ENCODE measurements at places on chromosomes 1 and 21.

- DNase-seq: no peak
Observed at GRCh38 chr1:119431836-119432235, 16.9 kb downstream of the HSD3B2 start.

DNA sequence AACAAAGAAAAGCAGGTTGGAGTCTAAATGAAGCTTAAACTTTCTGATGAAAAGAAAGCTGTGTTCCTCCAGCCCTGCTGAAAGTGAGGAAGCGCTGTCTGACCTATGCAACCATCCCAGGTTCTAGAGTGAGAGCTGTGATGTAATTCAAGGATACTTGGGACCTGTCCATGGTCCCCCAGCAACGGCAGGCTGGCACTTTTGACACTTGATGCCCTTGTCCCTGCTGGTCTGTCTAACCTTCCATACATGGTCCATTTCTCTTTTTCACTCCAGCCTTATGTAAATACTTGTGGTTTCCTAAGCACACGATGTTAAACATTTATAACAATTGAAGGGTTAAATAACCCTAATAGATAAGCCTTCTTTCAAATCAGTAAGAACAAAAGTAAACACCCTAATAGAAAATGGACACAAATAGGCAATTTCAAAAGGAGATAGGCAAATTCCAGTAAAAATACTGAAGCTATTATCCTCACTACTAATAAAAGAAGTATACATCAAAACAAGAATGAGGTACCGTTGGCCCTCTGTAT is 17.7 kb upstream of the KDM4A start:
- no peak for DNase-seq

DNA sequence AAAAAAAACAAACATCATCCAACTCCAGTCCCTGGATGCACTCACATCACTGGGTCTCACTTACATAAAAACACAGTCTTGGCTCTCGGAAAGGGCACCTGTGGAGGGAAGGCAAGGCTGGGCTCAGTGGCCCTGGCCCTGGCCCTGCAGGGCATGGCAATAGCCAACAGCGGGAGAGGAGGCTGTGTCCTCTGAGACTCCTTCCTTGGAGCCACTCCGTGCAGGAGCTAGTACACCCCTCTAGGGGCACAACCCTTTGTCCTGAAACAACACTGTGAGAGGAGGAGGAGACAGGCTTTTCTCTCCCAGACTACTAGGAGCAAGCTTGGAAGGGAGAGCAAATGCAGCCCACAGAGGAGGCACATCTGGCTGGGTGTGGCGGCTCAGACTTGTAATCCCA is 28.0 kb downstream of the URB1 start:
- DNase-seq: no peak

DNA sequence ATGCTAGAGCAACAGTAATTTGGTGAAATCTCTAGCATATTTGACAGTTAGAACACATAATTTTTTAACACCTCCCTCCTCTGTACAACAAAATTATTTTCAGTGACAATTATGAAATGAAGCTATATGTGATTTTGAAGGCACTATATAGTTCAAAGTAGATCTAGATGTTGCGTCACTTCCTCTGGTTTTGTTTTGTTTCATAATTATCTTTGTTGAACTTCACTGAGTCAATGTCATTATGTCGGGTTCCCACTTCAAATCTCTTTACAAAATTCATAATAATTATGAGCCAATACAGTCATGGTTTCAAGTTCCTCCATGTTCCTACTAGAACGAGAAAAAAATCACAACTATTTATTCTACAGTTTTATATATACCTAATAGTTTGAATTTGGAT is 254.8 kb upstream of the PLXNA2 start:
- no peak for DNase-seq

DNA sequence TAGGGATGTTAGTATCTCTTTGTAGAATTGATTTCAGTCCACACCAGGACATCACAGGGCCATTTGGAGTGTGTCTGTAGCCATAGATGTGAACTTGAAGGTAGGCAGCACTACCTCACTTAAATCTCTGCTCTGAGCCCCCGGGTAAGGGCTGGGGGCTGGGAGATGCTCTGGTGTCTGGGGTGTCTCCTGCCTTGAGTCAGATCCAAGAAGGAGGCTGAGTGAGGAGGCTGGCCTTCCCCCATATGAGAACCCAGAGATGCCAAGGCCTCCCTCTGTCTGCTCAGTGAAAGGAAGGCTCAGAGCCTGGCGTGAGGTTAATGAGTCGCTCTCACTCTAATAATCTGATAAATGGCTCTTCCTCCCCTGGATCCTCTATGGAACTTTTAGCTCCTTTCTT is 161.6 kb downstream of the ACTL8 start:
- DNase-seq: no peak

GRCh38 chr1:162292422-162292849 is 84.2 kb downstream of the SPATA46 start:
- DNase-seq: no peak

GRCh38 chr1:115453666-115454065 is 115.6 kb upstream of the NGF start:
- no peak for DNase-seq

- DNase-seq: no peak
Observed at GRCh38 chr1:3366126-3367051, 88.1 kb upstream of the ARHGEF16 start.

DNA sequence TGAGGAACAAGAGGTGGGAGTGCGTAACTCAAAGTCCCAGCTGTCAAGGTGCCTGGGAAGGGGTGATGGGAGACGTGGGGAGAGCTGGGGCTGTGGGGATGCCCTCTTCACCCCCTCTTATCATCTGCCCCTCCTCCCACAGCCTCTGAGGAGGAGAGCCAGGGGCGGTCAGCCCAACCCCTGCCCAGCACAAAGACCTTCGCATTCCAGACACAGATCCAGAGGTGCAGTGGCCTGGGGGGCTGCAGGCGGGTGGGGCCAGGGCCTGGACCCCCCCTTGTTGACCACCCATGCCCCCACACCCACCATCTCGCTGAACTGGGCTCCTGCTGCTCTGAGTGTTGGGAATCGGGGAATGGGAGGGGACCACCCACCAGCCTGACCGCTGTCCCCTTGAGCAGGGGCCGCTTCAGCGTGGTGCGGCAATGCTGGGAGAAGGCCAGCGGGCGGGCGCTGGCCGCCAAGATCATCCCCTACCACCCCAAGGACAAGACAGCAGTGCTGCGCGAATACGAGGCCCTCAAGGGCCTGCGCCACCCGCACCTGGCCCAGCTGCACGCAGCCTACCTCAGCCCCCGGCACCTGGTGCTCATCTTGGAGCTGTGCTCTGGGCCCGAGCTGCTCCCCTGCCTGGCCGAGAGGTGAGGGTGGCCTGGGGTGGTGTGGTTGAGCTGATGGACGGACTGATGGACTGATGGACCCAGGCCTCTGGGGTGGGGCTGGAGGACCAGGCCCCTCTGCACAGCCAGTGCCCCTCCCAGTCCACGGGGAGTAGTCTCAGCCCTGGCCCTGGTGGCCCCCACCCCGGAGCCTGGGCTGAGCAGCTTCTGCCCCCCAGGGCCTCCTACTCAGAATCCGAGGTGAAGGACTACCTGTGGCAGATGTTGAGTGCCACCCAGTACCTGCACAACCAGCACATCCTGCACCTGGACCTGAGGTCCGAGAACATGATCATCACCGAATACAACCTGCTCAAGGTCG is 29.7 kb downstream of the TRIM11 start:
- DNase-seq: no peak

GRCh38 chr1:16971341-16972188 is 8.9 kb downstream of the MFAP2 start:
- DNase-seq: no peak

DNA sequence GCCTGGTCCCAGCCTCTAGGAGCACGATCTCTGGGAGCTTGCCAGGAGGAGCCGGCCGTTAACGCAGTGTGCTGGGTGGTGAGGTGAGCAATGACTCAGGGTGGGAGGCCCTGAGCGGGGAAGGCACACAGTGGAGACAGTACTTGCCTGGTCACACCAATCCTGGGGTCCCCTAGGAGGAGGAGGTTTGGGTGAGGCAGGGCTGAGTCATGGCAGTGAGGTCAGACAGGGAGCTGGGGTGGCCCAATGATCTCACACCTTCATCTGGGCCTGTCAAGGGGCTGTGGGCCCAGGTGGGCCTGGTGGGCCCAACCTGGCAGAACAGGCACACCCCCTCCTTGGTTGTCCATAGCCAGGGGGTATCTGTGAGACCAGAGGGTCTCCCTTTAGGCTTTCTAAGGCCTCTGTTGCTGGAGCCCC is 8.6 kb upstream of the EDN2 start:
- DNase-seq: peak; percentile 14

DNA sequence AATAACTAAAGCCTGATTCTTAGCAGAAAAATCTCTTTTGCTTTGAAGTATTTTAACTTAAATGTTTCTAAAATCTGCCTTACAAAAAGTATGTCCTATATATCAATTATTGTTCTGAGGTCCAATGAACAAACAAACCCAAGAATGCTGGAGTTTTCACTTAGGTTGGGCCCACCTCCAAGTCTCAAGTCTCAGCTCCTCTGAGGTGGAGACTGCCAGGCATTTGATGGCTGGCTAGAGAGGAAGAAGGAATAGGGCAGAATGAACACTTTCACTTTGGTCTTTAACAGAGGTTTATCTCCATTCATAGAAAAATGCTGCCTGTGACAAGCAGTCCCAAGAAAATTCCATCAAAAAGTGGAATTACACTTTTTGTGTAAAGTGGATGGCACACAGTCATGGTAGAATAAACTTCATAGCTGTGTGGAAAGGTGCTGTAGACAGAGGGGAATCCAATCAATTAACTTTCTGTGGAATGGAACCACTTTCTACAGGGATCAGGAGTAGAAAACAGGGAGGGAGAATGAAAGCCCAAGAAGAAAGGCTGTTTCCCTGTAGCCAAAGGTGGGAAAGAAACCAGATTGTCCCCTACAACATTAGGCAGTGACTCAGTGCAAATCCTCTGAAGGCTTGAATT is 349.4 kb upstream of the RUNX1 start:
- DNase-seq: no peak

- no peak for DNase-seq
Observed at GRCh38 chr21:18549214-18549905, 145.8 kb upstream of the TMPRSS15 start.

DNA sequence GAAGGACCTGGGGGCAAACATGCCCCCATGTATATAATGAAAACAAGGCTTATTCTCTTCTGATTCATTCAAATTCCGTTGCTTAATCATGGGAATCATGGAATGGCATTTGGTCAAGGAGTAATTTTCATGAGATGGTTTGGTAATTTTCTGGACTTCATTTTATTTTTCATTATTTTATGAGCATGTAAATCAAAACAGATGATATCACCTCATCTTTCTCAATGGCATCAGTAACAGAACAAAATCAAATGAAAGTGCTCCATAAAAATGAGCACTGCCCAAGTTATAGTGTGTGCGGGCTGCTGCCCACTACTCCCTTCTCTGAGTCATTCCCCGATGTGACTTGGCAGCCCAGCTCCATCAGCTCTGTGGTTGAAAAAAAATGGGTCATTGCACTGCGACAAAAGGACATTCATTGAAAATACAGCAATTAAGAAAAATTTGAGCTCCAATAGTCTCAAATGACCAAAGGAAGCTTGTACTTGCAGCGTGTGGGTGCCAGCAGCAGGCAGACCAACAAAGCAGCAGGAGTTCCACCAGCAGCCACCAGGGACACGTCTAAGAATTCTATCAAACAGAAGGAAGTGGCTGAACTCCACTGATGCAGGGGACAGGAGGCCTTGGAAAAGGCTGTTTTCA is 84.3 kb upstream of the VAV3 start:
- DNase-seq: no peak

- no peak for DNase-seq
Observed at GRCh38 chr1:76444773-76445172, 370.2 kb downstream of the ST6GALNAC3 start.

DNA sequence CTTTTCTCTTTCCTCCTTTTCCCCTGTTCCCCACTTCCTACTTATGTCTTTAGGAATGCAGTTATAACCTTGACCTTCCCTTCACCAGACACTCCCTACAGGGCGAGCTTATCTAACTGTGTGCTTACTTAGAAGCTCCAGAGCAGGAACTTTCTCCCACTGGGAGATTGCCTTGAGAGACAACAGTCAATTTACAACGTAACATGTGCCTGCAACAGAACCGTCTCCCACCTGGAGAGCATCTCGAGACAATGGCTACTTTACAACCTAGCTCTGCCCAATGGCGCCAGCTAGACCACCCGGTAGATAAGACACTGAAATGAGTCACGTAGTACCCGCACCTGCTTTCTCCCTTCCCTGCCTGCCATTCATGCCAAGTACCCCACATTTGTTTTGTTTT is 16.7 kb downstream of the HMGN1 start:
- DNase-seq: no peak

DNA sequence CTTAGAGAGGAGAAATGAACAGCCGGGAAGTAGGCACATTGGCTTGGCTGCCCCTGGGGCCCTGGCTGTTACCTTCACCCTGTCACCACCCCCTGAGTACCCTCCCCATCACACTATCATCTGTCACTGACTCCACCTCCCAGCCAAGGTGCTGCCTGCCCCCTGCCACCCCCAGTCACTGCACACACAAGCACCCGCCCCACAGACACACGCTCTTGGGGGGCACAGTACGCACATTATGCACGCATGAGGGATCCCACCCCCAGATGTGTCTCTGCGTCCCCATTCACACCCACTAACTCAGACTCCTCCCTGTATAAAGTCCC is 223.3 kb downstream of the PTPRU start:
- DNase-seq: no peak

- peak; percentile 79 for DNase-seq
Observed at GRCh38 chr1:75136921-75137641, 2.9 kb downstream of the LHX8 start.

DNA sequence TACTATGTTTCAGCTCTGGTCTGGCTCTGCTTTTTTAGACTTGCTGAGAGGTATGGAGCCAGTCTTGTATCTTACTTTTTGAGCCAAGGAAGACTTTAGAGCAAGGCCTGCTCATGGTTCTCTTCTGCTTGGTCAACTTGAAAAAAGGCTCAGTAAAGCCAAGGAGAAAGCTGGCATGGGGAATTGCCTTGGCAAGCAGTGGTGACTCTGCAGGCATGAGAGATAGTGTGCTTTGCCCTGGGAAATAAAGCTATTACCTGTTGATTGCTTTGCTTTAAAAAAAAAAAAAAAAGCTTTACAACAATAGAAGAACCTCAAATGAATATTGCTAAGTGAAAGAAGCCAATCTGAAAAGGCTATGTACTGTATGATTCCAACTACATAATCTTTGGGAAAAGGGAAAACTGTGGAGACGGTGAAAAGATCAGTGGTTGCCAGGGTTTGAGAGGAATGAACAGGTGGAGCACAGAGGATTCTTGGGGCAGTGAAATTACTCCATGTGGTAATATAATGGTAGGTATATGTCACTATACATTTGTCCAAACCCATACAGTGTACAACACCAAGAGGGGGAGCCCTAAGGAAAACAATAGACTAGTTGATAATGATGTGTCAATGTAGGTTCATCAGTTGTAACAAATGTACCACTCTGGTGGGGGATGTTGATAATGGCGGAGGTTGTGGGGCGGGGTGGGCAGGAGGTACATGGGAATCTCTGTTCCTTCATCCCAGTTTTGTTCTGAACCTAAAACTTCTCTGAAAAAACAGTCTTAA is 87.6 kb downstream of the HMCN1 start:
- no peak for DNase-seq

GRCh38 chr21:28705616-28706015 is 287.1 kb downstream of the LTN1 start:
- DNase-seq: no peak

GRCh38 chr1:67847466-67847865 is 14.2 kb upstream of the GNG12 start:
- DNase-seq: no peak
